Fibroblast of lung (primary cell): ENCODE measurements at places on chromosomes 3 and 15. TPM values are rescaled to one million over a fixed set of nuclear protein-coding genes. Genes with fewer than 3 reads are reported as not detected.

ITPKA gene
- total RNA-seq: 3.9 and 35.0 TPM in 2 replicates

ATP11B gene
- 75.0 and 77.8 TPM in 2 replicates for total RNA-seq

GOLGA8G gene
- total RNA-seq: not detected in 2 replicates

PTPRG gene
- total RNA-seq: 64.5 and 97.9 TPM in 2 replicates

CLDN1 gene
- 2.6 and 7.1 TPM in 2 replicates for total RNA-seq

CCNB2 gene
- 1.5 and 19.3 TPM in 2 replicates for total RNA-seq

IVD gene
- 40.1 and 61.8 TPM in 2 replicates for total RNA-seq

PROK2 gene
- total RNA-seq: not detected in 2 replicates

TRIM59 gene
- total RNA-seq: 15.2 and 31.2 TPM in 2 replicates

AGBL1 gene
- not detected in 2 replicates for total RNA-seq

MON1A gene
- 11.8 and 12.2 TPM in 2 replicates for total RNA-seq

CLDN11 gene
- total RNA-seq: 107 and 131 TPM in 2 replicates

ERICH6 gene
- total RNA-seq: under 0.01 TPM in 1 of 2 replicates, not detected in the other

VGLL3 gene
- 41.1 and 53.7 TPM in 2 replicates for total RNA-seq

C3orf20 gene
- not detected in 2 replicates for total RNA-seq

GOLGA6L24 gene
- not detected in 2 replicates for total RNA-seq

C15orf39 gene
- total RNA-seq: 1.3 and 2.3 TPM in 2 replicates

CERS3 gene
- not detected in 2 replicates for total RNA-seq

DAZL gene
- total RNA-seq: not detected in 2 replicates

ARGFX gene
- not detected in 2 replicates for total RNA-seq

TTLL13 gene
- under 0.01 TPM in 1 of 2 replicates, not detected in the other for total RNA-seq

ADIPOQ gene
- total RNA-seq: not detected in 2 replicates

GPR149 gene
- total RNA-seq: not detected in 2 replicates

SNRPA1 gene
- 7.7 and 12.9 TPM in 2 replicates for total RNA-seq

CIDEC gene
- 0.17 TPM in 1 of 2 replicates, not detected in the other for total RNA-seq

FBLN2 gene
- 138 and 184 TPM in 2 replicates for total RNA-seq

IQCF5 gene
- not detected in 2 replicates for total RNA-seq

CAND2 gene
- total RNA-seq: 12.1 and 16.7 TPM in 2 replicates

EFHB gene
- total RNA-seq: 0.83 and 1.0 TPM in 2 replicates

LRRC2 gene
- 0.77 and 3.8 TPM in 2 replicates for total RNA-seq

FBXL22 gene
- 0.26 and 0.50 TPM in 2 replicates for total RNA-seq

HTR3E gene
- not detected in 2 replicates for total RNA-seq

RHOA gene
- total RNA-seq: 352 and 548 TPM in 2 replicates

CHRNB4 gene
- not detected in 2 replicates for total RNA-seq

ALS2CL gene
- 3.3 and 19.7 TPM in 2 replicates for total RNA-seq

ENTPD3 gene
- total RNA-seq: under 0.01 TPM in 1 of 2 replicates, not detected in the other

ATP1B3 gene
- 24.7 and 55.8 TPM in 2 replicates for total RNA-seq

FRG2C gene
- total RNA-seq: not detected in 2 replicates

MITF gene
- total RNA-seq: 22.3 and 34.3 TPM in 2 replicates

PRSS50 gene
- not detected in 2 replicates for total RNA-seq
